Vagina (tissue), 2 donors: ENCODE measurements at places on chromosomes 13 and 19.
A peak's percentile ranks its signal among the peaks of the same experiment; 100 is the strongest.

DNA sequence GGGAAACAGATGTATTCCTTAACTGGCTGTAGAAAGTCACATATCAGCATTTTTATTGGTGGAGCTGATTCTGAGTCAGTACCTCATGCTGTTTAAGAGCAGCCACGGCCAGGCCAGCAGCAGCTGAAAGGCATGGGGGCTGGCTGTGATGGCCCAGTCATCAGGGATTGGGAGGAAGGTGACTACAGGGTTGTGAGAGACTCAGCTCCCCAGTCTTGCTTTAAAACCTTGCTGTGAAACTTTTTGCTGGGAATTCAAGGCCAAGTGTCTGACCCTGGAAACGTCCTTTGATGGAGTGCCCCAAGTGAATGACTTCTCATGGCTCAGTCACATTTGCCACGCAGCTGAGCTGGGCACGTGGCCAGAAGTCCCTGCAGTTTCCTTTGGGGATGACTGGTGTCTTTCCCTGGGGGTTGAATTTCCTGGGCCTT is 39.1 kb upstream of the RNF113B start:
- no peak for DNase-seq

- DNase-seq, result no peak
These were observed 2.7 kb downstream of the B3GNT3 start for GRCh38 chr19:17797424-17798201.

DNA sequence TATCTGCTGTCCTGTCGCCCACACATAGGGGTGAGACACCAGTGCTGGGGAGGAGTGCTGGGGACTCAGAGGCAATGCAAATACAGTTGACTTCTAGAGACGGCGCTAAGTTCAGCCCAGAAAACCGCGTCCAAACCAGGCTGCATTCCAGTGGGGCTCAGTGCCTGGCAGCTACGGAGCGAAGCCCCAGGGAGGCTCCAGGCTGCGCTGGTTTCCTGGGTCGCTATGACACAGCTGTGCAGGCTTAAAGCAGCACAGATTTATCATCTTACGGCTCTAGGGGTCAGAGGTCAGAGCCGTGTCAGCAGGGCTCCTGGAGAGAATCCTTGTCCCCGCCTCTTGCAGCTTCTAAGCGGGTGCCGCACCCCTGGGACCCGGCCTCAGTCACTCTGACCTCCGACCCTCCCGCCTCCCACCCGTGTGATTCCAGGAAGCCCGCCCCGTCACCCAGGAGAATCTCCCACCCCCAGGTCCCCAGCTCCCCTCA is 61.6 kb downstream of the ANKRD10 start:
- peak; percentile 77 for DNase-seq

DNA sequence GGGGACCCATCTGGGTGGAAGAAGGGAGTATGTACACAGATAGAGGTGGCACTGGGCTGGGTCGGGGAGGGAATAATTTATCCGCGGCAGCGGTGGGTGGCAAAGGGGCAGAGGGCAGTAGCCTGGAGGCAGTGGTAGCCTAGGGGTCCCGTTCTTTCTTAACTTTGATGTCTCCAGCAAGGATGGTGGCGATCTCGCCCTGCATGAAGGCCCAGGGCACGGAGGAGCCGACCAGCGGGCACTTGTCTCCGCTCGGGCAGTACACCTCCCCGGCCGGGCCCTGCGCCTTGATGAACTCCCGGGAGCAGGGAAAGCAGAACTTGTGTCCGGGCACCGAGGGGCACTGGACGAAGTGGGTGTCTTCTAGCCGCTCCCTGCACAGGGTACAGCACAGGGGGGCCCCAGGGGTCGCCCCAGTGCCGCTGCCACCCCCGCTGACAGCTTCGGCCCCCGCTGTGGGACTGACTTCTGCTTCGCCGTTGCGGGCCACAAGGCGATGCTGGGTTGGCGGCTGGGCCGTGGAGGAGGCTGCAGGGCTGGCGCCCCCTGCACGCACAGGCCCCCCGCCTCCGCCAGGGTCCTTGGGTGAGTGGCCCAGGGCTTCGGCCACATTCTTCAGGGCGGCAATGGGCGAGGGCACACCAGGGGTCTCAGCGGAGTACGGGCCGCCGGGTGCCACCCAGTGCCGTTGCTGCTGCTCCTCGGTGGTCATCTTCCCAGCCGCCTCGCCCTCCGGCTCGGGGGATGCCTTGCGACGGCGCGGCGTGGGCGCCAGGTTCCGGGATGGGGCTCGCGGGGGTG is 1.9 kb downstream of the IRF2BP1 start:
- no peak for DNase-seq

- no peak for DNase-seq
These were observed 14.4 kb downstream of the CEACAM4 start for GRCh38 chr19:41612483-41612882.

DNA sequence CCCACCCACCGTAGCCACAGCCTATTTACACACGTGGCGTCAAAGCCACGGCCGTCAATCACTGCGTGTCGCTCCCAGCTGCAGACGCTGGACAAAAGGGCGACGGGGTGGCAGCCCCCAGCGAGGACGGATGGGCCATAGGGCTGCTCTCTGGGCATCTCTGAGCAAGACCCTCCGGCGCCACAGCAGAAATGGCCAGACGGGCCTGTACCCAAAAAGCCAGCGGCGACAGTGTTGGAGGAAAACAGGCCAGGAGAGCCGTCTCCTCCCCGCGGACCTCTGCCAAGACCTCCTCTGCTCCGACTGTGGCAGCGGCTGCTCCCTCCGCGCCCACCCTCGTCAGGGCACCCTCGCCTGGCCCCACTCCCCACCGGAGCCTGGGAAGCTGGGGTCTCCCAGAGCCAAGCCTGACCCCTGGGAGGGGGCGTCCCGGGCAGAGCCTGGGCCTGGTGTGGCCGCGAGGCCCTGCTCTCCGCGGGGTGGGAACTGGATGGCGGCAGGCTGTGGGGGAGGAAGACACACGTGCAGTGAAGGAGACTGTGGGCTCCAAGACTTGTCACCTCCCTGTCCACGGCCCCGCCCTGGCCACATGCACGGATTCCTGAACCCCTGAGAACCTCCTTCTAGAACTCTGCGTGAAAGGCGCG is 2.7 kb downstream of the C2CD4C start:
- no peak for DNase-seq
